Retina (tissue), 1 donor: ENCODE measurements at places on chromosomes 12 and 14.

- no peak for DNase-seq
These were observed 210.1 kb downstream of the MON2 start for GRCh38 chr12:62676521-62677307.

DNA sequence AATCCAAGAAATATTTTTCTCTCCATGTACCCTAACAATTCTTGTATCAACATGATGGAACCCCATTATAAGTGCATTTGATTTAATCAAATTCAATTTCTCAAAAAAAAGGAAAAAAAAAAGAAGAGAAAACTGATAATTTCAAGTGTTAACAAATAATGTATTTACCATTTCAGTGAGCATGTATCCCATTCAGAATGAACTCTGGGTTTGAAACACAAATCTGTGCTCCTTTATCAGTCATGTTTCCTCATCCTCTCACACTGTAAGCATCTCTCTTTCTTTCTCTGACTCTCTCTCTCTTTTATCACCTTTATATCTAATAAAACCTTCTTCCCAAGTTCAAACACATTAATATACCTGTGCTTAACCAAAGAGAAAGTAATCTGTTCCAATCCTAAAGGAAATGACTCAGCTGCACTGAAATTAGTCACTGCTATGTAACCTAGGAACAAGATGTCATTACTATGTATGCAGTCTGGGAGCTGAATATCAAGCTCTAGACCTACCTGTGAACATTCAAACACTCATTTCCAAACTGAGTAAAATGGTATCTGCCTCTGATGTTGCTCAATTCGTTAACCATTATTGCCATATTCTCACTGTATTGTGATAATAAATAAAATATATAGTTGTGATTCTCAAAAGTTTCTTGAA, 135.0 kb upstream of the LRIG3 start:
- no peak for DNase-seq

GRCh38 chr12:64171715-64172114, 50.4 kb downstream of the KICS2 start:
- no peak for DNase-seq

- DNase-seq: no peak
These were observed 29.0 kb downstream of the LGMN start for GRCh38 chr14:92719421-92719820.

DNA sequence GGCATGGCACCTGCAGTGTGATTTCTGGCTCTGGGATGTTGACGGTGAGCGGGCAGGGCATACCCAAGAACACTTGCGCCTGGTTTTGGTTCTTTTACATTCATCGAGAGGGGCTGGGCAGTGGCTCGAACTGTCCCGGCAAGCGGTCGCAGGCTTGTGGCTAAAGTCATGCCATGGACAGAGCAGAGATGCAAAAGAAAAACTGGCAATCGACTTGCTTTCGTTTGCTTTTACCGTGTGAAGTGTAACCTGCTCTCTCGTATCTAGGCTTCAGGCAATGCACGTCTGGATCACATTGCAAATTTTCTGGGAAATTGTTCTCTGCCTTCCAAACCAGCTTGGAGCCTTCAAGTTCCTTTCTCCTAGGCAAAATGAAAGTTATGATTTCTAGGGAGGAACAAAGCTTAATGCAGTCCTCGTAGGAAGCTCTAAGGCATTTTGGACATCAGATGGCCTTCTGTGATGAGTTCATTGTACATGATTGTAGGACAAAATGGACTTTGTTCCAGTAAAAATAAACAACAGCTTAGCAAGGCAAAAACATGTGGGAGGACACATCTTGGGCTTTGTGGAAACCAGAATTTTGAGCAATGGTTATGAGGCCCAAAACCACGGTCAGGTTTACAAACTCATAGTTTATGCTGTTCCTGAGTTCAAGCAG, 18.3 kb downstream of the ADGRD1 start:
- DNase-seq: no peak

DNA sequence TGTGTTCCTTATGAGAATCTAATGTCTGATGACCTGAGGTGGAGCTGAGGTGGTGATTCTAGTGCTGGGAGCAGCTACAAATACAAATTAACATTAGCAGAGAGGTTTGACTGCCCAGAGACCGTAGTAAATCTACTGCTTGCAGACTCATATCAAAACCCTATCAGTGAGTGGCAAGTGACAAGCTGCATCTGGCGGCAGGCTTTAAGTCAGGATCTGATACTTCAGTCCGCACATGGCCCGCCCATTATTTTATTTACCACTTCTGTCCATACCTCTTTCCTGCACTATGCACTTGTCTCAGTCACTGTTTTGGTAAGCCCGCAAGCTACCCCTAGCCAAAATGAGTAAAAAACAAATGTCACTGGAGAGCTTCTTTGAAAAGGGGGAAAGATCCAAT, 11.4 kb downstream of the CEP128 start:
- DNase-seq: no peak

DNA sequence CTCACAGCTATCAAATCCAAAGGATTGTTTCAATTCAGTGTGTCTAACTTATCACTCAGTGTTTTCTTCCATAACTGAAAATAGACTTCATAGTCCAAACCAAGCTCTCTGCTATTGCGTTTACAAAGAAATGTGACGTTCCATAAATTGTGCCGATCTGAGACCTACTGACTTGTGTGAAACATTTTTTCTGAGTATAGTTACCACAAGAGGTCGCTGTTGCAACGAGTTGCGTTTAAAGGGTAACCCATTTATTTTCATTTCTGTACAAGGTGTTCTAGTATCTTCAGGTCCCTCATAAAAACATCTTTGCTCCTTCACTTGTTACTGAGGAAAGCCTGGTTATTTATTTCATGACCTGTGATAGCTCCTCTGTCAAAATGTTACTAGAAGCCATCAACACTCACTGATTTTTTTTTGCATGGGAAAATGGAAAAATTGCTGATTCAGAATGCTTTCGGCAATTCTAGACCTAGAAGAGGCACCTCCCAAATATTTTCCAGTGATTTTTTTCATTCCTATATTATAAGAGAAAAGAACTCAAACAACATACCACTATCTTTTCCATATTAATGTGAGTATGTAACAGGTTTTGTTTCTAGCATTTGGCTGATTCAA, 60.9 kb upstream of the OR4E1 start:
- DNase-seq: no peak
